ENCODE measurements at places on chromosomes 1 and 21.

- DNase-seq: no peak
Observed at GRCh38 chr1:42135426-42135825, 17.8 kb upstream of the GUCA2B start.

GRCh38 chr1:154512760-154513159 lies 10.5 kb upstream of the SHE start:
- no peak for DNase-seq

DNA sequence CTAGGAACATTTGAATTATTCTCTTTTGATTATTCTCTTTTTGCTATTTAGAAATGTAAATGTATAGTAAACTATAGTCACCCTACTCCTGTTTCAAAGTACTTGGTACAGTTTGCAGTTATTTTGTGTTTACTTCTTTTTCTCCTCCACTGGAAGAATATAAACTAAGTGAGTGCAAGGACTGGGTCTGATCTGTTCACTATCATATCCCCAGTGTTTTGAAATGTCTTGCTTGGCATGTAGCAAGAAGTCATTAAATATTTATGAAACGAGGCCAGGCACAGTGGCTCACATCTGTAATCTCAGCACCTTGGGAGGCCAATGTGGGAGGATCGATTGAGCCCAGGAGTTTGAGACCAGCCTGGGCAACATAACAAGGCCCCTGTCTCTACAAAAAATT lies 35.8 kb upstream of the PODN start:
- no peak for DNase-seq

DNA sequence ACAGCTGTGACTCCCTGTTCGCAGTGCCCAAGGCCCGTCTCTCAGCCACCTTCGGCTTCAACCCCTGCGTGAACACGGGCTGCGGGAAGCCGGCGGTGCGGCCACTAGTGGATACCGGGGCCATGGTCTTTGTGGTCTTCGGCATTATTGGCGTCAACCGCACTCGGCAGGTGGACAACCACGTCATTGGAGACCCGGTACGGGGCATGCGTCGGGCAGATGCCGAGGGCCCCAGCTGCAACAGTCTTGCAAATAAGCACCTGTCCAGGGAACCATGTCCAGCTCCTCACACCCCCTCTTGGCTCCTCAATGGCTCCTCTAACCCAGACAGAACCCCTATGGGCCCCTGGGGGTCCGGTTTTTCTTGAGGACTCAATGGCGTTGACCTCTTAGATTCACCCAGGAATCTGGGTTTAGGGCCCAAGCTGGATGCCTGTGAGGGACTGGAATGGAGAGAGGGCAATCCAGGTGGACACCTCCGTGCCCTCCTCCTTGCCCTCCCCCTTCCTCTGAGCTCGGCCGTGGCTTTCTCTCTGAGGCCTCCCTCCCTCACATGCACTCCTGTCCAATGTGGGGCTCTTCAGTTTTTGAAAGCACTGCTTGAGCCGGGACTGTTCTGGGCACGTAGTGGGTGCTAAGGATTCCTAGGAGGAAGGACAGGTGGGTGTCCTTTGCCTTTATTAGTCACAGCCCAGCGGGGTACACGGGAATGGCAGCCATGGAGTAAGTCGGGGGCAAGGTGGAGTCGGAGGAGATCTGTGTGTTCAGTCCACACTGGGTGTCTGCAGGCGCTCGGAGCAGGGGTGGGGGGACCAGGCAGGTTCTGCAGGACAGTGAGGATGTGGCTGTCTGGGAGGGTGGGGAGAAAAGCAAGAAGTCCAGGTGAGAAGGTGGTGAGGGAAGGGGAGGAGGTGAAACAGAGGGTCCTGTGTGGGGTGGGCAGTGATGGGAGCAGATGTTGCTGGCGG lies 51.1 kb downstream of the DISP3 start:
- no peak for DNase-seq

- DNase-seq: no peak
Observed at GRCh38 chr21:45079351-45079750, 5.0 kb downstream of the ADARB1 start.

GRCh38 chr1:3190256-3191041 lies 121.4 kb downstream of the PRDM16 start:
- no peak for DNase-seq

DNA sequence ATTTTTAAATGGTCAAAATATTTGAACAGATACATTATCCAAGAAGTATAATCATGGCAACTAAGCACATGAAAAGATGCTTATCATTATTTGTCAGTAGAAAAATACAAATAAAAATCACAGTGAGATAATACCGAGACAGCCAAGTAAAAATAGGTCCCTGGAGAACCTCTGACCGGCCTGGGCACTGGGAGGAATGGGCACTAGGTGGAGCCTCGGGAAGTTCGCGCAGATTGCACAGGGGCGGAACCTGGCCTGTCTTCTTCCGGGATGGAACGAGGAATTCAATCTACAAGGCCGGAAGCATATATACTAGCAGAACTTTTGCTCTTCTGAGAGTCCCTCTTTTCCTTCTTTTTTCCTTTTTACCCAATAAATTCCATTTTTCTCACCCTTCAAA lies 148.5 kb upstream of the CHRM3 start:
- DNase-seq: no peak

- DNase-seq: no peak
Observed at GRCh38 chr21:15134701-15135470, 70.1 kb upstream of the NRIP1 start.

- DNase-seq: no peak
Observed at GRCh38 chr1:41312991-41313645, 48.1 kb upstream of the FOXO6 start.

DNA sequence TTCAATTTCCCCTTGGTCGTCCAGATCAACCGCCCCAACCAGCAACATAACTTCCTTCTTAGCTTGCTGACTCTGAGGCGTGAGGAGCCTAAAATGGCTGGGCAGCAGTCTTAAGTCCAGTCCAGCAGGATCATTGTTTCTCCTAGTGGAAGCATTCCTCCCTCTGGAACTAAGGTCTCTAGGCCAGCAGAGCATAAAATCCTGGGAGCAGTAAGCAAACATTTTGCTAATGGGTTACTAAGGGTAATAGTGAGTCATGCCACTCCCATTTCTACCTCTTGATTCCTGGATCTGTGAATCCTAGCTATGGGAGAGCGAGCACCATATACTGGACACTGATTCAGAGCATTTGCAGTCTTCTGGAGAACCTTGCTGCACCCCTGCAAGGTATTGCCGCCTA lies 59.9 kb downstream of the ADSS2 start:
- DNase-seq: peak; percentile 22

- DNase-seq: no peak
Observed at GRCh38 chr1:81731989-81732388, 68.7 kb upstream of the ADGRL2 start.

GRCh38 chr1:183607322-183607980 lies 17.2 kb upstream of the NCF2 start:
- no peak for DNase-seq

GRCh38 chr1:84410328-84411095 lies 12.2 kb downstream of the DNASE2B start:
- no peak for DNase-seq

- peak; percentile 74 for DNase-seq
Observed at GRCh38 chr1:235943581-235944114, 76.9 kb upstream of the LYST start.

DNA sequence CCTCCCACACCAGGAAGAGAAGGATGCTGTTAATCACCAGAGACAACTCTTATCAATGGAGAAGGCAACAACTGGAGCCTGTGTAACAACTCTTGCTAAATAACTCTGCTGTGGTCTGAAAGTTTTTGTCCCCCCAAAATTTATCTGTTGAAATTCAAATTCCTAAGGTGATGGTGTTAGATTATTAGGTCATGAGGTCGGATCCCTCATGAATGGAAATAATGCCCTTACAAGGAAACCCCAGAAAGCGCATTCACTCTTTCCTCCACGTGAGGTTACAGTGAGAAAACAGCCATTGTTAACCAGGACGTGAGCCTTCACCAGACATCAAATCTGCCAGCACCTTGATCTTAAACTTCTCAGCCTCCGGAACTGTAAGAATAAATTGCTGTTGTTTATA lies 141.9 kb upstream of the CXADR start:
- DNase-seq: no peak

- no peak for DNase-seq
Observed at GRCh38 chr1:72433591-72433990, 151.3 kb upstream of the NEGR1 start.

- DNase-seq: no peak
Observed at GRCh38 chr1:5105744-5106143, 451.3 kb downstream of the AJAP1 start.

DNA sequence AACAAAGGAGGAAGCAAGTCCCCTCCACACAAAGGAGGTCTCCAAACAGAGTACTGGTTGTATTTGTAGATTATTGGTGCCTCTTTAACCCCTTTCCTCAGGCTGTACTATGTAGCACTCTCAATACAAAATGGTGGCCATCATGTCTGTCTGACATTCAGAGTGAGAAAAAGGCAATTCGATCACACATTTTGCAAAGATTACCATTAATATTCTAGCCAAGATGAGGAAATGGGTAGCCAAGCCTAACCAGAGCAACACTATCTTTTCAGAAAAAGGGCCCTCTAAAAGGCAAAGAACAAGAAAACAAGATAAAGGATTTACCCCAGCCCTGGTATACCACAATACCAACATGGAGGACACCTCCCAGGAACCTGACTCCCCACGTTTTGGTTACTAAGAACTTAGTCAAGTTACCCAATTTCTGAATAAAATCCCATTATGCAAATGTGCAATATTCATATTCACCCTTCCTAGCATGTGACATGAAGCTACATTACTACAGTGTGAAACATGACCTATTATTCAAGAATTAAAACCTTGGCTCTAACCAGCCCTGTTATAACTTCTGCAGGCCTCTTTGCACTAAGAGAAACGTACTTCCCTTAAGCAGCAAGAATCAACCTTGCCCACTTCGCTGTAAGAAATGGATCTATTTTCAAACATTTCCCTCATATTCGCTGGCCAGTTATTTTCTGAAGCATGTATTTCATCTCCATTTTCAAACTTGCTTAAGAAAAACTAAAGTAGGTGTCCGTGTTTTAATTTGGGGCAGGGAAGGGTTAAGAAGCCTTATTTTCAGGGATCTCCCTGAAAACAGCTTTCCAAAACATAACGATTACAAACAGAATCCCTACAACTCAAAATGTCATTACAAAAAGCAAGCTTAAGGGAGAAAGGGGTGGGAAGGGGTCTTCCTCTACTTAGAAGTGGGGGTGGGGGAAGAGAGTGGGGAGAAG lies 2.1 kb downstream of the KDM5B start:
- DNase-seq: no peak

DNA sequence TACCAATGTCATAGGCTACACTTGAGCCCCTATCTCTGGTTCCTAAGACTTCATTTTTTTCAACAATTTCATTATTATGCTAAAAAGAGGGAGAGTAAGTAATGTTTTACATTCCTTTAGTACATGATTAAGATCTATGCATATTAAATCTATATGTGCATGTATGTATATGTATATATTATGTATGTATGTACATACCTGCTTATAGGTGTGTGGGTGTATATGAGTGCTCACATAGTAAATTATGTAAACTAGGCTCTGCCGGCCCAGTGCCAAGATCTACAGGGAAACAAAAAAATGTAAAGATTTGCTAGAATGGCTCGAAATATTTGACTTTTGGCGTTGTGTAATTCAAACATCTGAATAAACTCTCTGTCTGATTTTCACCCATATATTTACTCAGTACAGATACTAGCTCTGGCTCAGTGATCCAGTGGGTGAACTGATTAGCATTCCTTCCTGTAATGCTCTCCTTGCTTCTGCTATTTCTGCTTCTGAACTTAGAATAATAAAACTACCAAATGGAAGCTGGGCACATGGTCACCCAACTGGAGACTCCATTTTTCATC lies 113.1 kb upstream of the FGGY start:
- DNase-seq: no peak

DNA sequence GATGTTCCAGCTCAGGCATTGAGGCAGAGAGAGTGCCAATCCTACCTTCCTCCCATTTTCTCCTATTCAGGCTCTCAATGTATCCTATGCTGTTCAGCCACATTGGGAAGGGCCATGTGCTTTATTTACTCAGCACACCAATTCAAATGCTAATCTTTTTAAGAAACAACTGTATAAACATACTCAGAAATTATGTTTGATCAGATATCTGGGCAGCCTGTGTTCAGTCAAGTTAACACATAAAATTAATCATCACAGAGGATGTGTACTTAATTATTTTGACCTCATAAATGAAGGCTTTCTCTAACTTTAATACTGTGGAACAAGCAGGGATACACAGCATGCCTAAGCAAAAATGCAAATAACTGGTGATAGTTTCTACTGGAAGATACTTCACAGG lies 149.8 kb downstream of the NCAM2 start:
- DNase-seq: no peak

- DNase-seq: no peak
Observed at GRCh38 chr1:179129702-179130473, 48.0 kb downstream of the TOR3A start.

GRCh38 chr1:228999446-229000170 lies 264.3 kb downstream of the RHOU start:
- DNase-seq: no peak

DNA sequence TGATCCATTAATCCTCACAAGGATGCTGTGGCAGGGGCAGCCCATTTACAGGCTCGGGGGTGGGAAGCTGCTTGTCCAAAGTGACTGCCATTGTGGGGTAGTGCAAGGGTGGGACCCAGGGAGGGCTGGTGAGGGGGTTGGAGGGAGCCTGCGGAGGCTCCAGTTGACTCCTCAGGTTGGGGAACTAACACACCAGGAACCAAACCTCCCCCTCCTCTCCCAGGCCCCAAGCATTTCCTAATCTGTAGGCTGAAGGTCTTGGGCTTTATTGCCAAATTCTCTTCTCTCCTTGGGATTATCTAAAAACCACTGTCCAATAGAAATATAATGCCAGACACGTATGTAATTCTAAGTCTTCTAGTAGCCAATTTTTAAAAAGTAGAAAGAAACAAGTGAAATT lies 18.2 kb downstream of the IKBKE start:
- no peak for DNase-seq

DNA sequence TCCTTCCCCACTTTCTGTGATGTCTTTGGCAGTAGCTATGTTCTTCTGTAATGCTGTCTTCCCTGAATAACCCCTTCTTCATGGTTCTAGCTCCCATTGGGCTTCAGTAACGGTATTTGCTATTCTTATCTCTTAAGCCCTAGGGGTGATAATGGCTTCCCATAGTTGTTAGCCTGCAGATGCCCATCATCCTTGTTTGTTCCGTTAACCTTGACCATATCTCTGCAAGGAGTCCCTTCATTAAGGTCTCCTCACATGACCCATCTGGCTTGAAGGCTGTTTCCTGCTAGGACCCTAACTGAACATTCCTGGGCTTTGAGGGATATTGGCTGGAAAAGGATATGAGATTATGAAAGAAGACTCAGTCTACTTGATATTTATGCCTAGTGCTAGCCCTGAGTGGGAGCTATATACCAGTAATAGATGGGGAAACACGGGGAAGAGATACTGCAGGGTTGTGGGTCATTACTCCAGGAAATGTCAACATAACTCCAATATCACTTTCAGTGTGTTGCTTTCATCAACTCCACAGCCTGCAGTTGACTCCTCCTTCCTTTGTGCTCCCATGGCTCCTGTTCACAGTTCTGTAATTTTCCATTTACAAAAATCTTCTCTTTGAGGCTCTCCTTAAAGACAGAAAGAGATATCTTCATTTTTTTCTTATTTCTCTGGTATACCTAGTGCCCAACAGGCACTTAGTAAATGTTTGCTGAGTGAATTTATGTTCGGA lies 2.5 kb downstream of the MR1 start:
- DNase-seq: no peak

Data from hepatic stellate cell (primary cell).